ENCODE measurements at places on chromosomes 6 and 20.

- ATAC-seq = no peak
Observed at GRCh38 chr6:12097791-12098190, 85.7 kb downstream of the HIVEP1 start.

DNA sequence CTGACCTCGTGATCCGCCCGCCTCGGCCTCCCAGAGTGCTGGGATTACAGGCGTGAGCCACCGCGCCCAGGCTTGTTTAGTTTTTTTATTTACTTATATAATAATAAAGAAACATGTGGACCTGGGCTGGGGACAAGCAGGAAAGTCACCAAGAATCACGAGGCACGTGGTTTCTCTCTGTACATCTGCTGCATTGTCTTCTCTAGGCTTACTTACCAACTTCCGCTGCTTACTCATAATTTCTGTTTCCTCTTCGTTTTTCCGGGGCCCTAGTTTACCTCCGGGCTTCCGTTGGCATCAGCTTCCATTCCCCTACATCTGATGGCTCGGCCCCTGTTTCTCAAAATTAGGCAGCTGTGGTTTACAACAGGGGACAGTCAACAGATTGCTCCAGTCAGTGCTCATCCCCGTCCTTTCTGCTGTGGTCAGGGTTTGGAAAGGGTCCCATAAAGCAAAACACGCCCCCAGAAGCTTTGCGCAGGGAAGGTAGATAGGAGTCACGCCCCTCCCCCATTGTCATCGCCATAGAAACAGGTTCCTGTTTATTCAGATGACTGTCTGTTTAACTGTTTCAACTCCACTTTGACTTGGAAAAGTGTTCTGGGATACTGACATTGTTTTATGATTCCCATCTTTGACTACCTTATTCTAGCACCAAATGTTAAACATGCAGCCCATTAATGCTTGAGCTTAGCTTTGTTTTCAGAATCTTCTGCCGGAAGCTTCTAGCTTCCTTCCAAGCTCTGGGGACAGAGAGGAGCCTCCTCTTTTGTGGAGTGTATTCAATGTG, 31.9 kb upstream of the TXLNB start:
- peak; percentile 77 for ATAC-seq

GRCh38 chr6:126529637-126530362, 189.9 kb downstream of the CENPW start:
- no peak for ATAC-seq

- no peak for ATAC-seq
Observed at GRCh38 chr6:30829639-30830255, 54.6 kb upstream of the DDR1 start.

- no peak for ATAC-seq
Observed at GRCh38 chr6:115514656-115515055, 546.0 kb downstream of the FRK start.

GRCh38 chr20:44762466-44763140, 16.9 kb downstream of the KCNK15 start:
- ATAC-seq = no peak

- peak; percentile 72 for ATAC-seq
Observed at GRCh38 chr20:37345339-37346235, at the start of gene SRC. TSS of gene SRC (plus strand) at chr20:37346140. CDS start at chr20:37384154, 38,014 bp downstream.

DNA sequence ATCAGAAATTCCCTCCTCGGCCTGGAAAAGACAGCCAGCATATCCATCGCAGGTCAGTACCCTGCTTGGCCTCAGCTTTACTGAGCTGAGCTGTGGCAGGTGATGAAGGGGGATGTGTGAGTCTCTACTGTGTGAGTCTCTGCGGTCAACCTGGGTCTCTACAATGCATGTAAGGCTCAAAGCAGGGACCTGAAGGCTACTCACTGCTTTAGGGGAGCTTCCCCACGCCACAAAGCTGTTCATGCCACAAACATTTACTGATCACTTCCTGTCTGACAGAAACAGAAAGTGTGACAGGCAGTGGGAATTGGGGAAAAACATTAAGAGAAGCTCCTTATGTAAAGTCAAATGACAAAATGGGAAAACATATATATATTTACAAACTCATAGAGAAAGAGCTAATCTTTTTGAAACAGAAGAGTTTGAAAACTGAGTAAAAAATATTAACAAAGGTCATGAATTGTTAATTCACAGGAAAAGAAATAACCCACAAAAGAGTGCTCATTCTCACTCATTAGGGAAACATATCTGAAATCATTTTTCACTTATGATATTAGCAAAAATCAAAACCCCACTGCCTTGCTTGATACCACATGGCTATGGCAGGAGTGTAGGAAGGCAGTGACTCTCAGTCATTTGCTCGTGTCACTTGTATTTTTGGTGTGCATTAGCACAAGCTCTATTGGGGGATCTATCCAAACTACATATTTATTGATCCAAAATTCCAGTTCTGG, 5.8 kb downstream of the BTN3A3 start:
- ATAC-seq = peak; percentile 87

- ATAC-seq = no peak
Observed at GRCh38 chr6:14450578-14450977, 333.0 kb downstream of the CD83 start.

DNA sequence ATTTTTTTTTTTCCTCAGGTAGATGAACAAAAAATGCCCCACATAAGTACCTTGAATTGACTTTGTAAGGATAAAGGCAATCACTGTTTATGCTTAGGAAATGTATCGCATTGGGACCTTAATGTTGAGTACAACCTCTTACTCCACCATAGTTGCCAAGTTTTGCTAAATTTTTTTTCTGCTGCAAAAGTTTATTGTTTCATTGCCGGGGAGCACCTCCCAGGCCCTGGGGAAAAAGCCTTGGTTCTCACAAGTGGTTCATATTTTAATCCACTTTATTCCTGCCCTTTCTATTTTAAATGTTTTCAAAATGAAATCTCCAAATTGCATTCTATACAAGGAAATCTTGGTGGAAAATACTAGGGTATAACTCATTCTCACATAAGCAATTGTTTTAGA, 52.3 kb upstream of the UTRN start:
- ATAC-seq = no peak

DNA sequence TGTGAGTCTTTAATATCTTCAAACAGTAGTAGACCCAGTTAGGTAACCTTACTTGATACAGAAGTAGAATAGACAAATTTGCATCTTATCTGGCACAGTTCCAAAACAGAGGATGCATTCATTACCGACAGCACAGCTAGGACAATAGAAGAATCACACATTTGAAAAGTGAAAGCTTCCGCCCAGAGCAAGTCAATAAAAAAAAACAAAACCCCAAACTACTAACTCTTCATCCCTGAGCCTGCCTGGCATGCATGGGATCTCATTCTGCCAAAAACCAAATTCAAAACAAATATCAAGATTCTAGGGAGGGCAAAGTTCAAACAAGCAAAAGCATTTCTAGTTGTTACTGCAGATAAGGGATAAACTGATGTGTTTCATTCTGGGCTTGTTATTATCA, 235.4 kb downstream of the BTBD9 start:
- ATAC-seq = no peak

GRCh38 chr6:118864341-118865099, 29.4 kb upstream of the ASF1A start:
- no peak for ATAC-seq

DNA sequence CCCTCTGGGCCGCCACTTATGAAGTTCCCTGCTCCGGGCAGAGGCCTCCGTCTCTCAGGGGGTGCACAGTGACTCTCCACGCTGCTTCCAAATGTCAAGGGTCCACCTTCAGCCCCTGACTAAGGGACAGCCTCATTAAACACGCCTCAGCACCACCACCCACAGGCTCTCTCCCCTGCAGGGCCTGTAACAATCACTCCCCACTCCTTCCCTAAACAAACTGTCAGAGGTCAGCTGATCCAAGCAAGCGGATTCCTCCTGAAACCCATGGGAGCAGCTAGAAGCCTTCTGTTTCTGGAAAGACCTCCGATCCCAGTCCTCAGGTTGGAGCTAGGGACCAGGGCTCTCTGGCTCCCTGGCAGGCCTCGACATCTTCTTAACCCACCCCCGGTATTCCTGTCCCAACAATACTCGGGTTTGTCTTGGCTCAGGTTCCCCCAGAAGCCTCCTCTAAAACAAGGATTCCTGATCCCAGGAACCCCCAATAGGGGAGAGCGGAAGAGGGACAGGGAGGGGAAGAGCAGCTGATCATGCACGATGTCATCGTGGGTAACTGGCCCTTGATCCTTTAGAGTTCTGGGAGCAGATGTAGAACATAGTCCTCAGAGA, 181.0 kb downstream of the ZNF217 start:
- no peak for ATAC-seq

DNA sequence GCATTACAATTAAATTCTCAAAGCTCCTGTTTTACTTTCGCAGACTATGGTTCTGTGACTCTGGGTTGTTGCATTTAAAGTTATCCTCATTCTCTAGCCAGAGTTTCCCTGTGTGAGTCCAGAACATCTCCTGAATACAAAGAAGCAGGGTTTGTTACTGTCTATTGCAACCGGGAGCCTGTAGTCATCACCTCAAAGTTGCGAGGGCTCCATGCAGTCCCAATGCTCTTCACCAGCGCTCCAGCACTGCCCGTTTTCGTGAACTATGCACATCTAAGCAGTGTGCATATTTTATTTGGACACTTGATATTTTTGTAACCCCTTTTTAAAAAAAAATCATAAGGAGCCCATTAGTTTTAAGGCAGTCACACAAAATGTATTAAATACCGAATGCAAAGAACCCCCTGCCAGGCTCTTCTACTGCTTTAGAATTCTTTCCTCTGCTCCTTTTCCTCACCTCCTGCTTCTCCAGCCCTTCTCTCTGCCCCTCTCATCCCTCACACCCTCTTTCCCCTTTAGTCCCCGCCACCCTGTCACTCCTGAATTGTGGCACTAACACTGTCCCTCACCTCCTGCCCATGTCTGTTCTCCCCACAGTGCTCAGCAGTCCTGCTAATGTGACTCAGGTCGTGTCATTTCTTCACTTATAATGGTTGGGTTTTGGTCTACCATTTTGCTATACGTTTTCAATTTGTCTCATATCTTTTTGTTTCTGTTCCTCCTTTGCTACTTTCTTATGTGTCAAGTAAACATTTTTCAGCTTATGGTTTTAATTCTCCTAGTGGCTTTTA, 1.1 kb upstream of the HLA-C start:
- ATAC-seq = no peak
